Stimulated activated naive CD8-positive, alpha-beta T cell treated with anti-CD3 and anti-CD28 coated beads, Interleukin-15, Interleukin-2, amounts not matched to agents 100 U/mL and 50 U/mL, for 24 hours (primary cell): ENCODE measurements at places on chromosomes 5 and 9.

DNA sequence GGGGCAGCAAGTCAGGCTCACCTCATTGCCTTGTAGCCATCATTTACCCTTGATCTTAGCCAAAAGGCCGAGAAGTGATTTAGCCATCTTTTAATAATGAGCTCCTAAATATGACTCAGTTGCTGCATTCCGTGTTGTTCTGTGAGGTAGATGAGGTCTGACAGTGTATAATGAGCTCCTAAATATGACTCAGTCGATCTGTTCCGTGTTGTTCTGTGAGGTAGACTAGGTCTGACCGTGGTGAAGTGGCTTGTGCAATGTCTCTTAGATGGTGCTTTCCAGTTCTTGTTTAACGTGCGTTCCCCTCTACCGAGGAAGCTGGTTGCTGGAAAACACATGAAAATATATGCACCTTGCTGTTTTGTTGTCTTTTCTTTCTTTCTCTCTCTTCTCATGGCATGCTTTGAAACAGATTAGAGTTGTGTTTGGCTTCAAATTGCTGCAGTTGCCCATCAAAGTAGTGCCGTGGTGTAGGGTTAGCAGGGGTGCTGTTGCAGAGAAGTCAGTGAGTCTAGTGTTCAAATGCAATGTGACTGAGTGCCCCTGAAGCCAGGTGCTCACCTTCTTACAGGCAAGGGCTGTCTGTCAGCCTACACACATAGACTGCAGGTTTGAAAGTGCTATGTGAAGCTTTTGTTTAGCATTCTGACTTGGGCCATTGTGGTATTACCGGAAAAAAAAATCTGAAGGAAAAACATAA, 118.6 kb downstream of the KDM4C start:
- no peak for DNase-seq

- DNase-seq, result no peak
These were observed 18.8 kb downstream of the SMIM32 start for GRCh38 chr5:136174021-136174659.

GRCh38 chr5:4642525-4642924, 497.6 kb upstream of the ADAMTS16 start:
- DNase-seq, result no peak

DNA sequence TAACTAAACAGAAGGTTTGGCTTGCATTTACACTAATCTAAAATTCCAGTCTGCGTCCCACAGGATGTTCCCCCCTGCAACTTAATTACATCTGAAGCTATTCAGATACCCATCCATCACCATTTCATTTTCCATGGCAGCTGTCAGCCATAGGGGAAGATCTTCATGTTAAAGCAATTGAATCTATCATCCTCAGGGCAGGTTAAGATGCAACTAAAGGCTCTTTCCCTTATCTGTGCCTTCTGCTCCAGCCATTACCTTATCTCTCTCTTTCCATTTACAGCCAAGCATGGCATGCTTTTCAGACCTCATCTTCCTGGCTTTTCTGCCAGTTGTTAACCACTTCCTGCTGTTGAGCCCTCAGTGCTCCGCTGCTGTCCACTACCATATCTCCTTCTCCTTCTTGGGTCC, 15.8 kb upstream of the HACD4 start:
- DNase-seq, result no peak

- peak; percentile 90 for DNase-seq
These were observed 2.4 kb upstream of the VAV2 start for GRCh38 chr9:133994353-133995011.

GRCh38 chr9:13957089-13957488, 356.9 kb downstream of the NFIB start:
- no peak for DNase-seq

DNA sequence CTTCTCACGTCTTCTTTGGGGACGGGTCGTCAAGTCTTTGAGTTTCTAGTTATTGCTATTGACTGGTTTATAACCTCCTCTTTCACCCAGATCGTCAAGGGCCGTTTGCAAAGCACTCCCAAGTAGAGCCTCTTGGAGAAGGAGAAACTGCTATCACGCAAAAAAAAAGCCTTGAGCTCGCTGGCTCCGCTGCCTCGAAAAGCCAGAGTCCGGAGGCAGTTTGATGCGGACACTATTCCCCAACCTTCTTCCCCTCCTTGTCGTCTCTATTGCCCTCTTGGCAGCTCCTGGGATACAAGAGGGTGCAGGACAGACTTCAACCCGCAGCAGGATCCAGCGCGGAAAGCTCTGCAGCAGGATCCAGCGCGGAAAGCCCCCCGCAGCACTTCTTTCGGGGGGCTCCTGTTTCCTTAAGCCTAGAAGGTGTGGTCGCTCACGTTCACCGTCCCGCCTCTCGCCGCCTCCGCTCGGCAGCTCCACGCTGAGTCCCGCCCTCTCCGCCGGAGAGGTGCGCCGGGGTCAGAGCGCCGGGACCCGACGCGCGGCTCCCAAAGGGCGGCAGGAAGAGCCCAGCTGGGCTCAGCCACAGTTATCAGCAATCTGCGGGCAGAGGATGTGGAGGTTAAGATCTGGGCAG, at the start of gene PCDHAC1:
PCDHAC1 (plus strand) TSS at position 494 of the 637 bp plus-strand sequence. CDS start 594 bp downstream, outside the sequence.
- no peak for DNase-seq

GRCh38 chr5:75279321-75279720, 42.6 kb upstream of the ANKRD31 start:
- DNase-seq, result no peak

DNA sequence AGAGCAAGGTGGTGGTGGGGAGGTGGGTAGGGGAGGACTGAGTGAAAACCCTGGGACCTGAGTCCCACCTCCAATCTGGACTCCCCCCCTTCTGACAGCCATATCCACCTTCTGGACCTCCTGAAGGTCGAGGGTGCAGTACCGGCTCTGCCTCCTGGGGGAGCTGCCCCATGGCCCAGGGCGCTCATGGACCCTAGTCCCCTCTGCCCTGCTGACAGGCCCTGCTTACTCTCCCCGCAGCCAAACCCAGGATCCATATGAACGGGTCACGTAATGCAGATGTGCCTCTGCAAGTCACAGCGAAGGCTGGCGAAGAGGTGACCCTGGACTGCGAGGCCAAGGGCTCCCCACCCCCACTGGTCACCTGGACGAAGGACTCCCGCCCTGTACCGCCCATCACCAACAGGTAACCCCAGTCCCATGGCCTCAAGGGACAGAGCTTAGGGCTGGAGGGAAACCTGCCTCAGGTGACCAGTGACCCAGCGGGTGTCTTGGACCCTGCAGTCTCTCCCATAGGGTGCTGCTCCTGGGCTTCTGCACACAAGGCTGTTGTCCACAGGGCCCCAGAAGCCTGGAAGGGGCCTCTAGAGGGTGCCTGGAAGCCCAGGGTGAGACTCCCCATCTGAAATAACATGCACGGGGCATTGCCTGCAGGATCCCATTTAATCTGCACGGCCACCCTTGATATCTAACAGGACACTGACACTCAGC, 61.7 kb downstream of the HMCN2 start:
- peak; percentile 32 for DNase-seq

- DNase-seq, result no peak
These were observed 254.5 kb downstream of the RASEF start for GRCh38 chr9:82808478-82808877.

DNA sequence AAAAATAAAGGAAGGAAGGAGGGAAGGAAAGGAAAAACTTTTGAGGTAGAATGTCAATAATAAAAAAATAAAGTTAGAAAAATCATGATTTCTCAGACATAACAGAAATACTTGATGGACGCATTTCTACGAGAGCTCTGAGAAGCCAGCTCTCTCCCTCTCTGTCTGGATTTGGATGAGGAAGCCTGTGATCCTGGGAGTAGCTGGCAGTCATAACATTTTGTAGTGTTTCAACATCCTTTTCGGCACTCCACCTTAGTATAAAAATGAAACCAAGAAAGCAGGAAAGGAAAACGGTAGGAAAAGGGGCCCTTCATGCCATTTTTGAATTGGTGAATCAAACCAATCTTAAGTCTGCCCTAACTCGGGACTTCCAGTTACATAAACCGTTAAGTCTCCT, 321.3 kb downstream of the EPB41L4A start:
- no peak for DNase-seq

GRCh38 chr9:90131568-90131967, 511.1 kb downstream of the DIRAS2 start:
- DNase-seq, result no peak

DNA sequence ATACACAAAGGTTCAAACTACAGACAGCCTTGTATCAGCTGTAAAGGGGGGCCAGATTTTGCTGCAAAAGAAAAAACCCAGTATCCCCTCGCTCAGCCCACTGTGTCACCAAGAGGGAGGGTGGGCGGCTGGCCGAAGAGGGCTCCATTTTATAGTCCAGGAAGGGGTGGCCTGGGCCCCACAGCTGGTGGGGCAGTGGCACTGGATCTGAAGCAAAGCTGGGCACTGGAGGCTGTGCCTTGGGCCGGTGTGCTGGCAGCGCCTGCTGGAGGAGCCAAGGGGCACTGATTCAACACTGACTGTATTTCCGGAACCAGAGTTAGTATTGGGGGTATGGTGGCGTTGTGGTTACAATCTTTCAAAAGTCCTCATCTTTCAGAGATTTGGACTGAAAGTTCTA, 9.1 kb downstream of the BRD3 start:
- no peak for DNase-seq

DNA sequence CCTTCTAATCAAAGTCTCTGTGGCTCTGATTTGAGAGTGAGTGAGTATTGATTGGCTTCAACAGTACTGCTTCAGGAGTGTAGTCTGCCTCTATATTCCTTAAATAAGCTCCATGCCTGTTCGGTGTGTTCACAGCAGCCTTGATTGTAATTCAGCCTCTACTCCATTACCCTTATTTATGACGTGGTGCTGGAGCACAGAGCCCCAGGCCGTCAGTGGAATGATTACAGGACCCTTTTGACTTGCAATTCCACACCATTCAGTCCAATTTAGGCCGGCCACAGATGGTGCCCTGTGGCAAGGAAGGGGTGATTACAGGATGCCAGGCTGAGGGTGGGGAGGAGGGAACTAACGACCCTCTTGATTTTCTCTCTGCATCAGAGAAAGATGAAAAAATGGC, 110.3 kb downstream of the ASTN2 start:
- DNase-seq, result no peak

DNA sequence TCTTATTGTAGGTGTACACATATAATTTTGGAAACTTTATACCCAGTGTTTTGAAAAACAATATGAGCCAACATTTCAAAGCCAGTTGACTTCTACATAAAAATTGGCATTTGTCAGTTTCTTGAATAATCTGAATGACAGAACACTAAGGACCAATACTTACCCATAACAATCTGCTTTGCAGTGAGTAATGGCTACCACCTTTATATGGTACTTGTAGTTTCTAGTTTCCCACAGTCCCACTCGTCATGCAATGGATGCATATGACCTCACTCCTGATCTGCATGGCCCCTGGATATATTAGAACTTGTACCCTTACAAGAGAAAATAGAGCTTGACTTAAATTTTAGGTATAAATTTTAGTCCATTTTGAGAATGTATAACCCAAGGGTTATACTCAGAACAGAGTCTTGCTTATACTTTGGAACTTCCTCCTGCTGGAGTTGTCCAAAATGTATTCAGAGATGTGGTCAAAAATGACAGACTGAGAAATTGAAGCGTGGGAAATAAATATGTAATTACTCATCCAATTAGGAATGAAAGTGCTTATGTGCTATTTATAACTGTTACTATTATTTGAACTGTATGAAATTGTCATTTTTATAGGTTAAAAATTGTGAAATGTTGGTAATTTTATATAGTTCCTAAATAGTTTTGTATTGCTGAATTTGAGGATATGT, 19.5 kb downstream of the XRCC4 start:
- DNase-seq, result no peak

GRCh38 chr5:122772446-122772845, 2.4 kb upstream of the SNX2 start:
- no peak for DNase-seq

- no peak for DNase-seq
These were observed 547.8 kb downstream of the CCDC171 start for GRCh38 chr9:16100537-16101091.

DNA sequence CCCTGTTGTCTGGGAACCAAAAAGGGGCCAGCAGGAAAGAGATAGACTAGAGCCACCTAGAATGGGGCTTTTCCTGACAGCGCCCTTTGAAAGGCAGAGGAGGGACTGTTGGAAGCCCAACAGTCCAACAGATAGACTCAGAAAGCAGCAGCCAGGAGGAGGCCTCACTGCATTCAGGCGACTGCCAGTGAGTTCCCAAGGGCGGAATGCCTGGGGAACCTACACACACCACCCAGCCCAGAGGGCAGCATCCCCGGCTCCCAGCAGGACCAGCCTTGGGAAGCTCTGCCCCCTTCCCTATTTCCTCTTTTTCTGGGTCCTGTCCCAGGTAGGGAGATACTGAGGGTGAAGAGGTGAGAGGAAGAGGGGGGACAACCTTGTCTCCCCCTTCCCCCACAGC, 192.4 kb upstream of the KLF4 start:
- no peak for DNase-seq

DNA sequence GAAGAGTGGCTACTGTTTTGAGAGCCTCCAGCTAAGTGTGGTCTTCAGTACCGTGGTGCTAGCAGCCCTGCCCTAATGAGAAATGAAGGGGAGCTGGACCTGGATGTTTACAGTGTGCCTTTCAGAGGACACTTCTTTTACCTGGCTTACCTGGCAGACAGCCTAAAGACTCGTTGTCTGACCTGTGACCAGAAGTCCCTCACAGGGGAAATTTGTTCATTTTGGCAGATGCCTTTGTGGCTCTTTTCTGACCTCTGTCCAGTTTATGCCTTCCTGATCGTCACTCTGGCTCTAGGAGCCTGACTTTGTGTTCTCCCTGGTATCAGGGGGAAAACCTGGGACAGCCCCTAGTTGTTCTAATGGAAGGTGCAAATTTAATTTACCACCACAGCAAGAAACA, 475.1 kb downstream of the DMRTA1 start:
- DNase-seq, result no peak

- DNase-seq, result no peak
These were observed 314.5 kb downstream of the CCDC171 start for GRCh38 chr9:15867334-15867733.

GRCh38 chr9:70170151-70170790, 88.5 kb upstream of the SMC5 start:
- DNase-seq, result no peak

DNA sequence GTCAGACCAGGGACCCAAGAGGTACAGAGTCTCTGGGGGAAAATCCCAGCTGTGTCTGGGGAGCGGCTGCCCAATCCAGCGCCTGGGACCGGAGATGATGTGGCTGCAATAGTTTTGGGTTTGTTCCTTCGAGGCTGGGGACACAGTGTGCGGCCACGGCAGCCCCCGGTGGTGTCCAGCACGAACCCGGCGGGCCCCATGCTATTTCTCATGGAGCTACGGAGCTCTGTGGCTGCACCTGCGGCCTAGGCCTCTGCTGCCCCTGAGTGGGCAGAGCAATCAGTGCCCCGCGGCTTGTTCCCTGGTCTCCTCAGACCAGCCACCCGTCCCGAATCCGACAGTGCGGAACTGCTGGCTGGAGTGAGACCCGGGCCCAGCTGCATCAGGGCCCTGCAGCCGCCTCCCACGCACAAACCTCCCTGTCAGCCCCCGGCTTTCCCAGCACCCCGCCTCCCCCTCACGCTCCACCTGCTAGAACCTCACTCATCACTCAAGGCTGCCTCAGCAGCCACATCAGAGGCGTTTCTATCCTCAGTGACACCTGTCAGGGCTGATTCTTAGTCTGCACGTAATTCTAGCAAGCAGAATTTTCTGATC, 29.0 kb downstream of the SARDH start:
- no peak for DNase-seq
